ENCODE measurements at places on chromosomes 1 and 21.

DNA sequence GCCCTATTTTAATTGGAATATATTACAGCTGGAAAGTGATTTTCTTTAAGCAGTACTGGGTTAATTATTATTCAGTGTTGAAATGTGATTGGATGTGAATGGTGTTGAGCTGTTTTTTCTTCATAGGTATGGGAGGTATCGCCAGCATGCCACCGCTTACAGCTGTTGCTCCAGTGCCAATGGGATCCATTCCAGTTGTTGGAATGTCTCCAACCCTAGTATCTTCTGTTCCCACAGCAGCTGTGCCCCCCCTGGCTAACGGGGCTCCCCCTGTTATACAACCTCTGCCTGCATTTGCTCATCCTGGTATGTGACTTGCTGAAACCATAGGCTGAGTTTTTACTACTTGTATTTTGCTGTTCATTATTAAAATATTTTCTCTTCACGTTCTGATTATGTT is 107.7 kb downstream of the ITSN1 start:
- DNase-seq: no peak

GRCh38 chr21:34042735-34043134 is 30.6 kb upstream of the MRPS6 start:
- no peak for DNase-seq

GRCh38 chr1:214281720-214282629 is 1.0 kb downstream of the SMYD2 start:
- DNase-seq: no peak

- DNase-seq: no peak
Observed at GRCh38 chr1:243354511-243355153, 98.8 kb downstream of the SDCCAG8 start.

DNA sequence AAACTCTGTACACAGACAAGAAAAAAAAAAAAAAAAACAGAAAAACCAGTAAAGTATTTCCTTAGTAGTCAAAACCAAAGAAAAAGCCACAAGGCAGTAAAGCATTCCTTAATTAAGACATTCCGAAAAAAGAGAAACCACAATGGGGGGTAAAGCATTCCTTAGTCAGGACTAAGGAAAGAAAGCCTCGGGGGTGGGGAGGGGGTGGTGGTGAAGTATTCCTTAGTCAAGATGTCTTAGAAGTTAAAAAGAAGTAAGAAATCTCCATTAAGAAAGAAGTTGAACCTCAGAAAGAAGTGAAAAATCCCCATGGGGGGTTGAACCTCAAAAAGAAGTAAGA is 28.2 kb upstream of the FMO1 start:
- DNase-seq: no peak

DNA sequence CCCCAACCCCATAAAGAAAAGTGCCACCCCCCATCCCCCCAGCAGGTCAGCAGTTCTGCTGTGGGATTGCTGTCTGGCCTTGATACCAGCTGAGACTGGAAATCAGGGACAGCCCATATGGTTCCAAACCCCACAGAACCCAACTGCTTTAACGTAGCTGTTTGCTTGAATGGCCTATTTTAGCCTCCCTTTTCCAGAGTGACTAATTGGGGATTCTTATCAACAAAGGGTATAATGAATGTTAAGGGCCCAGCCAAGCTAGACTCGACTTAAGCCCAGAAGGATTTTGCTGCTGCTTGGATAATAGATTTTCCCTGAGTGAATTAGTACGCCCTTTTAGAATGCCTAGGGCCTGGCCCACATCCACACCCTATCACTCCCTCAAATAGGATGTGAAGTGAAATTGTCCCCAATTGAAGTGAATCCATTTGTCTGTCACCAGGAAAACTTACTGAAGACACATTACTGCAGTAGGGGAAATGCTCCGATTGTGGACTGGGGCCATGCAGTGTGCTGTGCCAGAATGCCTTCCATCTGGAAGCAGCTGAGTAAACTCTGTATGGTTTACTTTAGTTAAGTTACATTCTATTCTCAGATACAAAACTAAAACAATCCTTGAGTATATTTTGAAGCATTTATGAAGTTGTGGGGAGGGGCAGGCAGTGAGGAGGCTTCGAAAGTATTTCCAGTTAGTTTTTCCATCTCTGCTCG is 156.9 kb downstream of the DHRS3 start:
- DNase-seq: no peak

DNA sequence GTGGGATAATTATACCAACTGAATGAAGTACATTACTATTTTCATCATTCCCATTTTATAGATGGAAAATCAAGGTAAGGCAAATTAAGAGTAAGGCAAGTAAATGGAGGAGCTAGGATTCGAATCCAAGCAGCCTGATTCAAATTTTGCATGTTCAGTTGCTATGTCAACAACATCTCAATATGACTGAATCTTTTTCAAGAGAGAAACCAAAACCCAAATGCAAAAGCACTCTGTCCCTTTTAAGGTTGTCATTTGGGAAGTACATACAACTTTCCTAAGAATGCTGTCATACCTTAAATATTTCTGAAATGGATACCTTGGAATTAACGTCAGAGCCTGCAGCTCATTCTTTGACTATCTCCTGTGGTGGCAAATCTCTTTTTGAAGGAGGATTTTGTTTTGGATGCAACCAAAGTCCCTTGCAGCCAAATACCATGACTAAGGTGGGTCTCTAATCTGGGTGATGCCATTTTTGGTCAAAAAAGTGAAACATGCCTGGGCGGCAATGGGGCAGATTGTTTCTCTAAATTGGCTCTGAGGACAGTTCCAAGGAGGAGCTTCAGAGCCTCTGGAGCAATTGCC is 25.4 kb downstream of the ADAMTS1 start:
- no peak for DNase-seq

GRCh38 chr1:85799737-85800136 is 91.5 kb upstream of the ZNHIT6 start:
- DNase-seq: no peak

GRCh38 chr1:118866330-118866729 is 121.8 kb downstream of the TBX15 start:
- DNase-seq: no peak

DNA sequence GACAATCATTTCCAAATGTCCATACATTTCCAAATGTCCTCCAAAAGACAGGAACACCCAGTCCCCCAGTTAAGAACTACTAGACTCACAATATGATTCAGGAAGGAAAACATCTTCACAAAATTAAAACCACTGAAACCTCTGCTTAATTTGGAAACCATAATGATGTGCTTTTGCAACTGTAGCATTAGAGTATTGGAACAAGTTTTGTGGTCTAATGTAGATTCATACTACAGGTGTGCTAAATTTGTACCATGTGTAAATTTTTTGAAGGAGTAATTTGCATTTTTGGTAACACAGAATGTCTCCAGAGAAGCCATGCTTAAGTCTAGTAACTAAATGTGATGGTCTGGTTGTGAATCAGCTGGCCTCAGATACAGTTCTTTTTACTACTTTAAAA is 129.6 kb downstream of the DPYD start:
- no peak for DNase-seq
